ENCODE measurements at places on chromosomes 12 and 14.

GRCh38 chr14:59419303-59419702 lies 45.9 kb downstream of the GPR135 start:
- no peak for DNase-seq

GRCh38 chr12:6201826-6202225 lies 1.6 kb downstream of the CD9 start:
- DNase-seq = no peak

DNA sequence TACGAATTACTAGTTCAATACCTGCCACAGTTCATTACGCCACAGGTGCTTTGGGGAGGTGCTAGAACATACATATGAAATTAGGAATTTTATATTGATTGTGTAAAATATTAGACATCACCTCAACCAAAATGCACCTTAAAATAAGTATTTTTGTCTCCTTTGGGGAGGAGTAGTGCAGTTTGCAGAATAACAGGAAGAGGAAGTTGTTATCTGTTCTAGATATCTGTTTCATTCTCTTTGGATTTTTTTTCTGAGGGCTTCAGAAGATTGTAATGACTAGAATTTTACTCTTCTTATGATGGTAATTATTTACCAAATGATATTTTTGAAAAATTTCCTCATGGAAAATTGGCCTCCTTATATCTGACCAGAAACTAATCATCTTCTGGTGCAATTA lies 9.9 kb upstream of the GYS2 start:
- DNase-seq = no peak

DNA sequence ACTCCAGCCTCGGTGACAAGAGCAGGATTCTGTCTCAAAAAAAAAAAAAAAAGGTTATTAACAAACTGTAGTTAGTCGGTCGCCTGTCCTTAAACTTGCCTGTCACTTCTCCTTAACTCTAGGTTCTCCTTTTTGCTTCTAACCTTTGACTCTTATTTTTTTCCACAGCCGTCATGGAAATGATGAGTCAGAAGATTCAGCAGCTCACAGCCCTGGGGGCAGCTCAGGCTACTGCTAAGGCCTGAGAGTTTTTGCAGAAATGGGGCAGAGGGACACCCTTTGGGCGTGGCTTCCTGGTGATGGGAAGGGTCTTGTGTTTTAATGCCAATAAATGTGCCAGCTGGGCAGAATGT lies 418 bp upstream of the MYG1 start:
- DNase-seq = no peak

DNA sequence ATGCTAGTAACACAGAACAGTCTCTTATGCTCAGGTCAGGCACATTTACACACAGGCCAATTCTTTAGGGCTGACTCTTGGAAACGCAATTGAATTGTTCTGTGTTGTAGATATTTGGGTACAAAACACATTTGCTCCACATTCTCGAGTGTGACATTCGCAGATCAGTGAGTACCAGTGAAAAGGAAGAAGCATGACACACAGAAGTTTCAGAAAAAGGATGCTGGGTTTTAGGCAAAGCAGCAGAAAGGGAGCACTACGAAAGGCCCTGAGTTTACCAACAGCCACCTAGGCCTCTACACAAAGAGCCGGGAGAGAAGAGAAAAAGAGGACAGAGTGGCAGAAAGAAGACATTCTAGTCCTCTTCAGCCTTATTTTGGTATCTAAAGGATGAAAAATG lies 254.4 kb upstream of the BTG1 start:
- no peak for DNase-seq

DNA sequence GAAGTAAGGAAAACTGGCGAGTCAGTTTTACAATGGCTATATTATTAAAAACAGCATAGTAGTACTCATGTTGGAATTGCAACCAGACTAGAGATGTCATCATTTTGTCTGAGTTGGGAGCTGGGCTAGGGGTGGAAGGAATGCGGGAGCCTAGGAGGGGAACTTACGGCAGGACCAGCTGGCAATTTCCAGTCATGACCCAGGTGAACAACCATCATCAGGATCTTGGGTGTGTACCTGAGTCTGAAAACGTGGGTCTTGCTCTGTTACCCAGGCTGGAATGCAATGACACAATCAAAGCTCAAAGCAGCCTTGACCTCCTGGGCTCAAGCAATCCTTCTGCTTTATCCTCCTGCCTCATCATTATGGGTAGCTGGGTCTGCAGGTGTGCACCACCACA lies 50.9 kb downstream of the ALG10B start:
- DNase-seq = no peak

DNA sequence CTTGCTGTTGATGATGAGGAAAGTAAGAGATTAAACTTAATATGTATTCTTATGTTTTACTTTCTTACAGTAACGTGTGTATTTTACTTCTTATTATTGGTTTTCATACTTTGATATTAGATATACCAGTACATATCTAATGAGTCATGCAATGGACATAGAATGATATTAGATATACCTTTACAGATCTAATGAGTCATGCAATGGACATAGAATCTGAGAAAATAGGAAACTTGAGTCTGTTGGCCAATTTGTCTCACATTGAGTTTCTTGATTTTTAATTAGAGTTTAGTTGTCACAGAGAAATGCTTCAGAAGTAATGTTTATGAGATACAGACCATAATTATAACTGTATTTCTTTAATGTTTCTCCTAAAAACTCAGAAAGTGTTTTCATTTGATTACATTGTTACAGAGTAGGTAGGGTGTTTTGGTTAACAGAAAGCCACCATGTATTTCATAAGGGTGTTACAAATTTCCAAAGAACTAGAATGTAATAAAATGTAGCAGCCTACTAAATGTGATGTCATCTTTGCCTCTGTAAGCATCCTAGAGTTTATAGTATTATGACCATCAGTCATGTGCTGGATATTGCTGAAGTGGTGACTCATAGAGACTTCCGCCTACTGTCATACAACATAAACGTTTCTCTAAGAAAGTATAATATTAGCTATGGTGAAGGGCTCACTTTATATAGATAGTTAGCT lies 3.0 kb downstream of the GAS2L3 start:
- no peak for DNase-seq

- DNase-seq = no peak
Measured at GRCh38 chr12:59055204-59055860, 135.0 kb upstream of the LRIG3 start.

- no peak for DNase-seq
Measured at GRCh38 chr12:57519796-57520052, 590 bp downstream of the DDIT3 start.

GRCh38 chr12:78519422-78519821 lies 345.2 kb upstream of the SYT1 start:
- no peak for DNase-seq

GRCh38 chr14:82724316-82724715 lies 1190.7 kb upstream of the SEL1L start:
- DNase-seq = no peak

GRCh38 chr14:72599579-72600470 lies 294.1 kb downstream of the DPF3 start:
- no peak for DNase-seq

- DNase-seq = no peak
Measured at GRCh38 chr12:132239796-132240668, 89.4 kb downstream of the GALNT9 start.

DNA sequence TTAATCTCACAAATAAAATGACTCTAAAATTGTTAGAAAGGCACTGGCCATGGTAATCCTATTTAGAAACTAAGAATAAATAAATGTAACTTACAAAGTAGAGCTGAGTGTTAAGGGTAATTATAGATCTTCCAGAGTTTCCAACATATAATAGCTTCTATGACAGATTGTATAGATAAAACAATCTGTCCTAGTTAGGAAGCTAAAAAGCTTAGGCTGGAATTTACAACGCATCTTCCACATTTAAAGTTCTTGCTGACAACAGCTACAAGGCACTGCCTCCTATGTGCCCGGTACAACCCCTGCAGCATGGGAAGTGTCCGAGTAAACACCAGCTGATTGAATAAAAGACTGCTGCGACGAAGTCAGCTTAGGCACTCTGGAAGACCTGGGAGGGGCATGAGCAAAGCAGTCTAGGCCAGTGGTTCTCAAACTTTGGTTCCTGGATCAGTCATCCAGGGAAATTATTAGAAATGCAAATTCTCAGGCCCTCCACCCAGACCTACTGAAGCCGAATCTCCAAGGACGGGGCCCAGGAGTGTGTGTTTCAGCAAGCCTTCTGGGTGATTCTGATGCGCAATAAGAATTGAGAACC lies 635.6 kb upstream of the TBX3 start:
- DNase-seq = no peak

DNA sequence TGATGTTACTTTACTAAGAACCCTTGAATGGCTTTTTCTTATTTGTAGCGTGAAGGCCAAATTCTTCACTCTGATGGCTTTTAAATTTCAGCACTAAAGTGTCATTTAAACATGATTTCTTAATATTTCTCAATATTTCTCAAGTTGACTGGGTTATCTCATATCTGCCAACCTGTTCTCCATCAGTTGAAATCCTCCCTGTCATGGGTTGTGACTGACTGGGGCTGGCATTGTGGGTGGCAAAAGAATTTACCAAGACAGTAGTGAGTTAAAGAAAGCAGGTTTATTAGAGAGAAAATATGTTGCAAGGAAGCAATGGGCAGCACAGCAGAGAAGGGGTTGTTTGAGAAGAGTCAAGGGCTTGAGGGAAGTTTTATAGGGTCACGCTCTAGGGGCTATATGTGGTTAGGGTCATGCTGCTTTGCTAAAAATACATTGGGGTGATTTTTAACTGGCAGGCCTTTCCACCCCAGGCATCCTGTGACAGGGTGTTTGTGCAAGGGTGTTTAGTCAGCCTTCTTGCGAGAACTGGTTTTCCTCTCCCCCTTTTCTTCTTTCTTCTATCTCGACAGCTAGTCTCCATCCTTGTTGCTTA lies 232.8 kb upstream of the SEL1L start:
- DNase-seq = no peak

GRCh38 chr12:55974308-55974730 lies 441 bp downstream of the RAB5B start:
- peak; percentile 15 for DNase-seq

DNA sequence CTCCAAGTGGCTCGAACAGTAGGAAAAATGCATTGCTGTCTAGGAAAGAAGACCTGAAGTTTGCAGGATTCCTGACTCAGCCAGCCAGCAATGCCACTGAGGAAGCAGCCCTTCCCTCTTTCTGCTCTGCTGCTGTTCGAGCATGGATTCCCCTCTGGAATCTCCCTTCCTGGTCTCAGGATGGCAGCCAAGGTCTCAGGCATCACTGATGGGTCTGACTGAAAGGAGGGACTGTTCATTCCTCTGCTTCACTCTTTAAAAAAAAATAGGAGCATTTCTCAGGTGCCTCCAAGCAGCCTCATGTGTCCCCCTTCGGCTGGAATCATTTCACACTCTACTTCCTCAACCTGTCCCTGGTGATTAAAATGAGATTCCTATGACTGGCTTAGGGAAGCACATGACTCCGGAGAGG lies 62.4 kb downstream of the SLC15A4 start:
- no peak for DNase-seq

DNA sequence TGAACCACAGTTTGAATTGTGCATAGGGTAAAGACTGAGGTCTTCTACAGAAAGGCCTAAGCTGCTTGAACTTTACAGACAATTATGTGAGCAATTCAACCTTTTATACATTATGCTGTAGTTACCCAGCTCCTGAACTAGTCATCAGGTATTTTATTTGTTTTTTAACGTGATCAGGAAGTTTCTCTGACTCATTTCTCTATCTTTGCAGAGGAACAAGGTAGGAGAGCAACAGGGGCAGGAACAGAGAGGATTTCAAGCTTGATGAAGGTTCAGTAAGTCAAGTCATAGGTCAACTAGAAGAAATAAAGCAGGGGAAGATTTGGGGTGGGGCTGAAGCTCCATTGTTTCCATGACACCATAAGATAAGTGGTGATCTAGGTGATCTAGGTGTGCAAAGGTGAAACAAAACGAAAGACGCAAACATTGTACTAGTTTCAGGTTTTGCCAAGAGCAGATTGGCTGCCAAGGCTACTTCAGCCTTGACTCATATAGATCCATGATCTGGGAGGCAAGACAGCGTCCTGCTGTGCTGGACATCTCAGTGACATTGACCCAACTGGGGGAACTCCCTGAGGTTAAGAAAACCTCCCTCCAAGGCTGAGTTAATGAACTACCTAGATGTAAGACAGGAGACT lies 198.1 kb downstream of the DAD1 start:
- DNase-seq = no peak

DNA sequence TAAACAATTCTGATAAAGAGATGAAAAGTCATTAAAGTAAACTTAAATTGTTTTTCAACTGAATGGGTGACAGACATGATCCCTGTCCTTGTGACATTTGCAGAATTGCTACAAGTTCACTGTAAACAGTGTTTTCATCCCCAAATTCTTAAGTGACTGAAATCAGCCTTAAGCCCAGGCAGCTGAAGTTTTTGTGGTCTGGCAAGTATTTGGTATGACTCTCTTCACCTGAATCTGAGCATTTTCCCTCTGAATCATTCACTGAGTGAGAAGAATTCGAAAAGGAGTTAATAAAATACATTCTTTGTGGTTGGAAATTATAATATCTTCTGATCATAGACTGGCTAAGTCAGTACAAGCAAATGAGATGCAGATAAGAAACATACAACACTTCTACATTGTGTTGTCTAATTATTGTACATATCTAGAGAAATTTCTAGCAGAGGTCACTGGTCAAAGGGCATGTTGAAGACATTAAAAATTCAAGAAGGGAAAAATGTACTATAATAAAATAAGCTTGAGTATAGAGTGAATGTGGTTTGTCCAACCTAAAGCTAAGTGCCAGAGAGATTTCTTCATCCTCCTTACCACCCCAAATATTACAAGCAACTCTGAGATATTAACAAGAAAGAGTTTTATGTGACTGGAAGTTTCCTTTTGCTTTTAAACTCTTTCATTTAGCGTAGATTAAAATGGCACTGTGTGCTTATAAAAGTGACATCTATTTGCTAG lies 177.8 kb upstream of the DIO2 start:
- no peak for DNase-seq

GRCh38 chr14:49173765-49174373 lies 412.3 kb downstream of the RPS29 start:
- DNase-seq = no peak

GRCh38 chr12:121499929-121500793 lies 80.7 kb downstream of the KDM2B start:
- peak; percentile 61 for DNase-seq

DNA sequence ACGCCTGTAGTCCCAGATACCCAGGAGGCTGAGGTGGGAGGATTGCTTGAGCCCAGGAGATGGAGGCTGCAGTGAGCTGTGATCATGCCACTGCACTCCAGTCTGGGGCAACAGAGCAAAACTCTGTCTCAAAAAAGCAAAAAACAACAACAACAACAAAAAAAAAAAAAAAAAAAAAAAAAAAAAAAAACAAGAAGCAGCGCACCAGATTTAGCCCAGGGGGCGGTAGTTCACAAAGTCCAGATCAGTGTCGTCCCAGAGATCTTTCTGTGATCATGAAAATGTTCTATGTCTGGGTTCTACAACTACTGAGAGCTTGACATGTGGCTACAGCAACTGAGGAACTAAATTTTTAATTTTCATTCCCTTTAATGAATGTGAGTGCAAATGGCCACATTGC lies 27.4 kb downstream of the OAS2 start:
- no peak for DNase-seq

DNA sequence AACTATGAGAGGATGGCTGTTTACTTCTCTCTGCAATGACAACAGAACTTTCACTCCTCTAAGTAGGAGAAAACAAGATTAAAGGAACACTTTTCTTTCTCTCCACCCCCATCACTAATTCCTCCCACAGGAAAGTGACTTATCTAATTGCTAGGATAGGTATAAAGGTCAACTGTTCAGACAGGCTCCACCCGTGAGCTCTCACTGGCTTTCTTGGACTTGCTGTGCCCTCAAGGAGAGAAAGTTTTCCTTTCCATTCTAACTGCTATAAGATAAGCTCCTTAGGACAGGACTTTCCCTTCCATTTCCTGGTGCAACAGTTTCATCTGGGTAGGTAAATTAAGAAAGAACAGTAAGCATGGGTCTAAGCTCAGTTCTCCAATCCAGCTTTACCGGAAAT lies 4.8 kb downstream of the SLC41A2 start:
- DNase-seq = no peak
